CD4-positive, alpha-beta T cell treated with Interleukin-10 for 1 hour (primary cell): ENCODE measurements at places on chromosomes 5 and 9.

- no peak for DNase-seq
Observed at GRCh38 chr9:121288673-121289025, 20.7 kb downstream of the GSN start.

DNA sequence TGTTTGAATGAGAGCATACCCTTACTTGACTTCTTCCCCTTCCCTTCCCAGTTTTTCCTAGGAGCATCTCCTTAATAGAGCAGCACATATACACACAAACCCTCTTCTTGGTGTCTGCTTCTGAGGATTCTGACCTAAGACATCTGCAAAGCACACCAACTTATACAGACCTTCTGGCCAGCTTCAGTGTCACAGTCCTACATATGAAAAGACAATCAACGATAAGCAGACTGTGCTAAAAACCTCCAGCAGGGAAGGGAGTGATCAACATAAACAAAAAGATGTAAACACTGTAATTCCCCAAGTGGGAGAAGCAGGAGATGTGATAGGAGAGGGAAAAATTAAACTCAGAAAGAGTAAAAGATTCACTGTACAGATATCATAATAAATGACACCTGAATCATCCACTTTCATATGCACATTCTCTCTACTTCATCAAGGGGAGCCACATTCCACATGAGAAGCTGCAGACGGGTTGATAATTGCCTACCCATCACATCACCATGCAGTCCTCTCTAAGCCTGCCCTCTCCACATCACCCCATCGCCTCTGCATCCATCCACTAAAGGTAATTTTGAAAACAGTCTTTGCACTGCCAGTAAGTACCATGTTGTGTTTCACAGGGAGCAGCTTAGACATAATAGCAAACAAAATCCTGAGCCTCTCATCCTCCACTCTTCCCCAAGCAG, 13.0 kb downstream of the APBA1 start:
- no peak for DNase-seq

- no peak for DNase-seq
Observed at GRCh38 chr5:44885903-44886302, 77.2 kb downstream of the MRPS30 start.

- DNase-seq: no peak
Observed at GRCh38 chr5:69416180-69416579, 1.3 kb downstream of the MARVELD2 start.

GRCh38 chr9:8346296-8346695, 546.7 kb upstream of the DMAC1 start:
- DNase-seq: no peak

GRCh38 chr5:132774406-132774805, 2.6 kb downstream of the SEPTIN8 start:
- DNase-seq: no peak

DNA sequence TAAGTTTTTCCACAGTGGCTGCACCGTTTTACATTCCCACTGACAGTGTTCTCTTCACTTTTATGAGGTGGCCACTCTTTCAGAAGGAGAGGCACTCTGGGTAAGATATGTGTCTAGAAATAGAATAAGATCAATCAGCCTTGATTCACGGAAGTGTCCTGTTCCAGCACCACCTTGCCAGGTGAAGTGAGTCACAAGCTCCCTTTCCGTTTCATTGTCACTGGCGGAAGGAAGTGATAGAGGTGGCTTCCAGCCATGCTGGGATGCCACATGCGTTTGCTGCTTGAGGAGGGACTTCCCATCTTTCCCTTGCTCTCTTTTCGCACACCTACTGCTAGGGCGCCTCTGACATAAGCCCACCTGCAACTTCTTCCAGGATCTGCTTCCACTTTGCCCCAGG, 217.1 kb downstream of the PIK3R1 start:
- DNase-seq: peak; percentile 56

DNA sequence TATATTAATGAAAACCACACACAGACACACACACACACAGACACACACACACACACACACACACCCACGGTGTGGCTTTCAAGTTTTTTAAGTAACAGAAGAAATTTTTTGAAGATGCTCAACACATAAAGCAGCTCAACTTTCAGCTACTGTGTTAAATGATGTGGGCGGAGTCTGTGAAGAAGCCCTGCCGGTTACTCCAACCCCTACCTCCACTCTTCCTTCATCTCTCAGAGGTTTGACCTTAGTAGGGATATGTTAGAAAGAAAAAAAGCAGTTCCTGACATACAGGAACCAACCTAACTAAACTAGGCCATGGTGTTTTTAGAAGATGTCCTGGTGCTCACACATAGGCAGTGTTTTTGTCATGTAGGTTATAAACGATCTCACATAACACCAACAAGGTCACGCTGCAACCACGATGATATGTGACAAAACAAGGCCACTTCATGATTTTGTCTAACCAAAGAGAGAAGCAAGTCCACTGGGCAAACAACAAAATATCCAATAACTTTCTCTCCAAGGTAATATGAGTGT, 112.8 kb downstream of the EMB start:
- peak; percentile 16 for DNase-seq

DNA sequence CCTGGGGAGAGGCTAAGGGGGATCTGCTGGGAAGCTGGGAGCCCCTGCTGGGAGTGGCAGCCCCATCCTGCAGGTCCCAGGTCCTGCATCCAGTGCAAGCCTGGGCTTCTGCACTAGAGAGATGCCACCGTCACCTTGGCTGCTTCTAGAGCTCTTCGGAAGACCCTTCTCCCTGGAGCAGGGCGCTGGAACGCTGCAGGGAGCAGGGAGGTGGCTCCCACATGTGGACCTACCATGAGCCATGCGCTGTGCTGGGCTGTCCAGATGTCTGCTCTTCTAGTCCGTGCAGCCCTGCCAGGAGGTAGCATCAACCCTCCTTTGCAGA, 90.9 kb upstream of the PHYKPL start:
- no peak for DNase-seq

GRCh38 chr5:143228597-143229293, 174.7 kb downstream of the NR3C1 start:
- peak; percentile 17 for DNase-seq

GRCh38 chr9:20309124-20309523, 313.2 kb downstream of the MLLT3 start:
- no peak for DNase-seq

GRCh38 chr5:90097082-90097477, 312.5 kb downstream of the CETN3 start:
- DNase-seq: no peak

- DNase-seq: no peak
Observed at GRCh38 chr5:142758062-142758795, 11.9 kb upstream of the ARHGAP26 start.

DNA sequence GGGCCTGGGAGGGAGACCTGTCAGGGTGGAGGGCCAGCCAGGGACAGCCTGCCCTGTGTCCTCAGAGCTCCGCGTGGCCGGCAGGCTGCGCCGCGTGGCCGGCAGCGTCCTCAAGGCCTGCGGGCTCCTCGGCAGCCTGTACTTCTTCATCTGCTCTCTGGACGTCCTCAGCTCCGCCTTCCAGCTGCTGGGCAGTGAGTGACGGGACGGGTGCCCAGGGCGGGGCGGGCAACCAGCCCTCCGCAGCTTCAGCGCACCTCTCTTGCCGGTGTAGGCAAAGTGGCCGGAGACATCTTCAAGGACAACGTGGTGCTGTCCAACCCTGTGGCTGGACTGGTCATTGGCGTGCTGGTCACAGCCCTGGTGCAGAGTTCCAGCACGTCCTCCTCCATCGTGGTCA, 1.8 kb downstream of the SLC34A3 start:
- DNase-seq: no peak

GRCh38 chr5:138466900-138467710, 1.8 kb downstream of the EGR1 start:
- no peak for DNase-seq

GRCh38 chr5:102599289-102599688, 100.5 kb upstream of the SLCO6A1 start:
- DNase-seq: no peak

DNA sequence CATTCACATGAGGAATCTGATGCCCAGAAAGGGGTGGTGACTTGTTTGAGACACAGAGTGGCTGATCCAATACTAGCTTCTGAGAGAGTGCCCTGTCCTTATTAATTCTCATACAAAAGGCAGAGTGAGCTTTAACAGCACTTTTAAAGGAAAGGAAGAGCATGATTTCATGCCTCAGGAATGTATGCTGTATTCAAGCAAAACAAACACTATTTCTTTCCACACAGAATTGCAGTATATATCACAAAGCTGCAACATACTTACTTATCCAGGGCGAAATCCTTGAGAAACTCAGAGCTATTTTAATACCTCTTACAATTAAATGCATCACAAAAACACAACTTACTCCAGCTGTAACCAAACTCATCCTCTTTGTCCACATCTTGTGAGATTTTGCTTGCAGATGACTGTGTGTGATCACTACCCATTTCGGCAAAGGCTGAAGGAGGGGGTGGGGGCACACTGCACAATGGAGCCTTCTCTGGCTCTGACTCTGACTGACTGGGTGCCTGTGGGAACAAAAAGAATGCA, 139.8 kb downstream of the MPDZ start:
- DNase-seq: no peak

- DNase-seq: no peak
Observed at GRCh38 chr9:93315118-93315517, 131.2 kb downstream of the WNK2 start.

GRCh38 chr9:92864152-92864551, 13.7 kb downstream of the ZNF484 start:
- no peak for DNase-seq

GRCh38 chr9:134295101-134295745, 31.0 kb upstream of the RXRA start:
- DNase-seq: no peak

DNA sequence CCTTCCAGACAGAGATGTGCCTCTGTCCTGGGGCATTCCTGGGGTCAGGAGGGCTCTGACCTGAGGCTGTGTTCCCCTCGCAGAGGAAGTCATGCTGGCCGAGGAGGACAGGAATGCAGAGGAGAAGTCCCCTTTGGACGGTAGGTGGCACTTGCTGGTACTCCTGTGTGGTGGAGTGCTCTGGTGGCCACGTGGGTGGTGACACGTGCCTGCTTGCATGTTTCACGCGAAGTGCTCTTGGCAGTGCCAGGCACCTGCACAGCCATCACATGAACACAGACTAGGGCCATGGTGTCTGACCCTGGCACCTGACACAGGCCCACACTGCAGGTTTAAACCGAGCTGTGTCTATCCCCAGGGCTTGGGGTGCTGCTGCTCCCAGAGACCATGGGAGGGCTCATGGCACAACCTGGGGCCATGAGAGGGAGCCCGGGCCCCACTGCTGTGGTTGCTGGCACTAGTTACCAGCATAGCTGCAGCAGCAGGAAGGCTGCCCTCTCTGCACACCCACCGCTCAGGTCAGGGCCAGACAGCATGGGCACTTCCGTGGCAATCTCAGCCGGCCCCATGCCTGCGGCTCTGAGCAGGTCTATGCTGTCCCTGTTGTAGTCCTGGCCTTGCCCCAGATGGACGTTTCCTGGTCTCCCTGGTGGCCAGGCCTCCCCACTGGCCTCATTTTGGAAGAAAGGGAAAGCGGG, 79.3 kb downstream of the CACNA1B start:
- no peak for DNase-seq

DNA sequence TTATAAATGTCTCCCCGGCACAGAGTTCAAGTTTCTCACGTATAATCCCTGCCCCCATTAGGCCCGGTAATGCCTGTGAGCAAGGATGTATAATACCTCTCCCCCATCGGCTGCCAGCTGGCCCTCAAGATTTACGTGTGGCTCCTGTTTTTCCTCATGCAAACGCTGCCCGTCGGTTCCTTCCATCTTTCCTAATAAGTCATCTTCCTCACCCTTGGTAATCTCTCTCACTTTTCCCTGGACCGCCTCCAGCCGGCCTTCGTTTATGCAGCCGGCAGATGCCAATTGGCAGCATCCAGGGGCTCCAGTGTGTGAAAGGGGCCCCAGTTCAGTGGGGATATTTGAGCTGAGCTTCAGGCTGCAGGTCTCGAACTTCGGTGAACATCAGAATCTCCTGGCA, 86.5 kb upstream of the NEURL1B start:
- DNase-seq: no peak

DNA sequence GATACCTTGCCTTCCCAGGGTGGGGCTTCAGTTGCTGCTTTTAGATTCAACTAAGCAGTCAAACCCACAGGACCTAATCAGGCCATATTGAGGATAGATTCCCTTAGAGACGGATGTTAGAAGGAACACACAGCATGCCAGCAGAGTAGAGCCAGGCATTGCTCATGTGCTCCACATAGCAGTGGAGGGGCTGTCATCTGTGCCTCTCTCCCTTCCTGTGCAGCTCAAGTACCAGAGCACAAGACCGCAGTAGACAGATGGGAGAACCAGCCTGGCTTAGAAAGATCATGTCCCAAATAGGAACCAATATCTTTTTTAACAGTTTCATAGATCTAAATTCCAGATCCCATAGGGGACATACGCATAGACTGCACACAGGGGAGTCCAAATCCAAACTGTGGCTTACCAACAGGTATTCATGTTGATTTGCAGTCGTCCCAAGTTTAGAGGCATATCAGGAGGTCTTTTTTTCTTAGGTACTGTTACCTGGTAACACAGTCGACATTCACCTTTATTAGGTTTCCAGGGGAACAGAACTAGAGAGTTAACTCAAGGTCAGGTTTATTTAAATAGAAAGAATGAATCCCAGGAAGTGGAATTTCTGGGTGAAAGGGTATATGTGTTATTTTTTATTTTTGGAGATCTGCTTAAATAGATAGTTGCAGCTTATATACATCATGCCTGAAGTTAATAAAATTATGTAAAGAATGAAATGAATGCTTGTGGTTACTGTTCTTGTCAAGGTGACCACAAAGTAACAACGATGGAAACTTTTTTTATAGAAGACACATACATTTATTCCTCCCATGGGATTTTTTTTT, 43.5 kb upstream of the PCAT7 start:
- DNase-seq: no peak

DNA sequence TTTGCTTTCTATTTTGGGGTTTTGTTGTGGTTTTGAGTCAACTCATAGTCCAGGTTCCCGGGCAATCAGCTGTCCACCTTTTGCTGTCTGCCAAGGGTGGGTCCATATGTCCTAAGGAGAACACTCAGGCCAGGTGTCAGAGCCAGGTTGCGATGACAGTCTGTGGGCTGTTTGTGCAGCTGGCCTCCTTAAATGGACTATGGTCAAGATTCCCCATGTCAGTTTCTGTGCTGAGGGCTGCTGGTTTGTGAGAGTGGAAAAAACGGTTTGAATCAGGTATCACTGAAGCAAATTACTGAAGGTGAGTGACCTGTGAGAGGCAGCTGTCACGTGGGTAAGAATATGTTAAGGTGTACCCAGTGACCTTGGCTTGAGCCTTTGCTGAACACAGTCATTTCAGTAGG, 33.0 kb downstream of the SNX30 start:
- DNase-seq: no peak

- DNase-seq: no peak
Observed at GRCh38 chr9:23672151-23672550, 153.9 kb downstream of the ELAVL2 start.

DNA sequence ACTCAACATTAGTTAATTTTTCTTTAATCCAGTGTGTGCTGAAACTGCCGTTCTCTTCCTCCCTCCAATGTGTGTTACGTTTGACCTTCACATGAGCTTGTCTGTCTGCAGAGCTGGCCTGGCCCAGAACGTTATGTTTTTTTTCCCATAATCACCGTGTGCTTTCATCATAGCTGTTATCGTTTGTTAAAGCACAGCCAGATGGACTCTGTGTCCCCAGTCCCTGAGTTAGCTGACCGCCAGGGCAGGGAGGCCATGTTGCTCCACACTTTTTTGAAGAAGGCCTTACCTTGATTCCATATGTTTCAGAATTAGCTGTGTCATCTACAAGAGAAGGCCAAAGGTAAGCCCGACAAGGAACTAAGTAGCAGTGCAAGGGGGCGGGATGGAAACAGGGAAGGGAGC, 55.7 kb downstream of the HSD17B3 start:
- DNase-seq: no peak

GRCh38 chr5:115686738-115687074, 60.9 kb upstream of the TMED7 start:
- DNase-seq: no peak
